Psoas muscle (tissue), 8 donors: ENCODE measurements at places on chromosomes 2 and 18. TPM values are rescaled to one million over a fixed set of nuclear protein-coding genes. Genes with fewer than 3 reads are reported as not detected.

GRCh38 chr2:63692002-63692606, 103.3 kb downstream of the MDH1 start:
- no peak for DNase-seq

DNA sequence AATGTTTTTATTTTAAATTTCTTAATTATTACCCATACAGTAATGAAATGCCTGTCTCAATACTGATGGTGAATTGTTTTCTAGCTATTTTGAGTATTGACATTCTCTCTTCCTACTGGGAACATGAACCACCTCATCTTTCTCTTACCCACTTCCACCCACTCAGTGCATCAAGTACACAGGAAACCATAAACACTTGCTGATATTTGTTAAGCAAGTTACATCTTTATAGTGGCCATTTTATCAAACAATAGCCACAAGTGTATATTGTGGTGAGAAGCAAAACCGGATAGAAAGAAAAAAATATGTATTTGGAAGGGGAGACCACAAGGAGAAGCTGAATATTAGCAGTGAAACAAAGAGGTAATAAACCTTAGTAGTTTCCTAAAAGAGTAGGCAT, 368.1 kb upstream of the HNRNPA3 start:
- DNase-seq, result no peak

DNA sequence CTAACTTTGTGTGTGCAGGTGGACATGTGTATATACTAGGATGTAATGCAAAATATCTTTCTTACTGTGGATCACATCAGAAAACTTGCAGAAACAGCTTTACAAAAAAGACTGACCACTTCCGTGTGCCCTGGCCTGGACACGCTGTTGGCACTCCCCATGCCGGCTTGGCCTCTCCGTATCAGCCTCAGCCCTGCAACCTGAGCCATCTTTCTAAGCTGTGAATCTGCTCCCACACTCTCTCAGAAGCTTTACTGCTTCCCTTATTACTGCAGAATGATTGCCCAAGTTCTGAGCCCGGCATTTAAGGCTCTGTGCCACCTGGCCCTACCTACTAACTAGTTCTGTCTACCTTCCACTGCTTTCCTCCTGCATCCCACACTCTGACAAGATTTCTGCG, 37.8 kb downstream of the MYO7B start:
- DNase-seq, result no peak

DNA sequence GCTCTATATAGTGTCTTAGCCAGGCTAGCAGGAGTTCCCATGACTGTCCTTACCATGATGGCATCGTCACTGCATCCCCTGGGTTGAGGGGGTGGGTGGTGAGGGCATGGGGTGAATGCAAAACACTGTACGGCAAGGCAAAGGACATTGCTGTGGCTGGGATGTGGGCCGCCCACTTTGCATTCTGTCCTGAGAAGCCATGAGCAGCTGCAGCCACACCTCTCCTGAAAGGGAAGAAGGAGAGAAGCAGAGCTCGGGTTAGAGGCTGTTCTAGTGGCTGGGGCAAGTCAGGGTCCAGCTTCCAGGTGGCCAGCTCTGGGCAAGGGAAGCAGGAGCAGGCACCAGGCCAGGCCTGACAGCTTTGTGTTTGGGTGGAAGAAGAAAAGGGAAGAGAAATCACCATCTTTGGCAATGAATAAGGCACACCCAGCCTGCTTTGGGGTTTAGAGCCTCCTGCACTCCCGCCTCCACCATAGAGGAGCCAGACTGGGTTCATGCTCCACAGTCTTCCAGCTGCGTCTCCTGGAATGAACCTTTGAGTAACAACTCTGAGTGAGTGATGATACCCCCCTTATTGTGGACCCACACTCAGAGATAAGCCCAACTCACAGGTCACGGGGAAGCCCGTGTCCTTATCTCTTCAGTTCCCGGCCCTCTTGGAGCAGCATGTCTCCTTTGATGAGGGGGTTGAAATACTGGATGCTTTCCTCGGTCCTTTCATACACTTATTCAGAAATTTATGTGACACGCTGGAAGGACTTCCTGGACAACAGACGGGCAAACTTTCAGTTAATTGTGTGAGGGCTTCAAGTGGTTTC, 63.4 kb downstream of the INPP4A start:
- peak; percentile 63 for DNase-seq

GRCh38 chr2:29983308-29983707, 61.9 kb upstream of the ALK start:
- no peak for DNase-seq

DNA sequence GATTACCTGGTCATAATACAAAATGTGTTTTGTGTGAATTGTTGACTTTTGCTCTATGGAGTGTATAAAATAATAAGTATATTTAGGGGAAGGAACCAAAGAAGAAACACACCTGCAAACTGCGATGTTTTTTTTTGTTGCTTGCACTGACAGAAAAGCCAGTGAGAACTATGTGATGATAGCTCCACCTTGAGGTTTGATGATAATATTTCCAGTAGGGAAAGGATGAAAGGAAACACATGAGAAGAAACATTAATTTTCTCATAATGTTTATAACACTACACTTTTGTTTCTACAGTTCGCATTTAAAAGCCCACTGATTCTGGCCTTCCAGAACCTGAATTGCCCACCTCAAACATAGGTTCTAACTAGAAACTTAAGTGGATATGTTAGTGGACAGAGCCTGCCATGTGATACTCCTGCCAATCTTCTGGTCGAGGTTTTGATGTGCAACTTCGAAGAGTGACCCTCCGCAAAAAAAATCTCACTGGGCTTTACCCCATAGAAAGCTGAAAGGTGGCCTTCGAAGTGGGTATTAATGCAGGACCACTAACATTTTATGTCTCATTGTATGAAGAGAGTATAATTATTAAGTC, 476.4 kb upstream of the SPHKAP start:
- no peak for DNase-seq

DNA sequence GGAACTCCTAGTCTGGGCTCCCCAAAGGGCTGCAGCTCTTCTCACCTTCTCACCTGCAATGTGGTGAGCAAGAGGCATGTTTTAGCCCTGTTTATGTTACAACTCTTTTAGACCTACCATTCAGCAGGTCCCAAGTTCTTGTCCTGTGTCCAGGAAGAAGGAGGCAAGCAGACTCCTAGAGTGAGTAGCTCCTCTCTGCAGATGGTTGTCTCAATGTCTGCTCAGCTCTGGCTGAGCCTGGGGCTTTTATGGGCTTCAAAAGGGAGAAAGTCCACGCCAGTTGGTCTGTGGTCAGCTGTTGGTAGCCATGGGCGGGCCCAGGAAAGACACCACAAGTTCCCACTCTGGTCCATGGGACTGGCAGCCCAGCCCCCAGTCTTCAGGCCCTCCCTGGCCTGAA, 148.1 kb upstream of the HS6ST1 start:
- DNase-seq, result no peak

- DNase-seq, result no peak
Observed at GRCh38 chr2:144663207-144663606, 143.3 kb upstream of the ZEB2 start.

GRCh38 chr18:27808683-27809082, 368.2 kb downstream of the CDH2 start:
- DNase-seq, result no peak

GRCh38 chr2:154446324-154446723, 252.2 kb upstream of the KCNJ3 start:
- no peak for DNase-seq

DNA sequence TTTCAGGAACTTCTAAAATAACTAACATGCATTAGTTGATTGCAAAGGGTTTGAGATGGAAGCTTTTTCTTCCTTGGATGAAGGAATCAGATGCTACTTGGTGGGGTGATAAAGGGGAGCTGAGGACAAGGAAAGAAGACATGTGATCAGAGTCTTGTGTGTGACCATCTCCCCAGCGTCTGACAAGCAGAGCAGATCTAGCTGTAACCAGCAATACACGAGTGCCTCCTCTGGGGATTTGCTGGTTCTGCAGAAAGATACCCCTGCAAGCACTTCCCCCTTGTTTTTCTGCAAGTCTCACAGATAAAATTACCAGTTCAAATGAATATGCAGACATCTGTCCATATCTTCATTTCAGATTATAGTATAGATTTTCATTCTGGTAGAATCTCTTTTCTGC, 2.7 kb downstream of the CDH7 start:
- DNase-seq, result no peak

DNA sequence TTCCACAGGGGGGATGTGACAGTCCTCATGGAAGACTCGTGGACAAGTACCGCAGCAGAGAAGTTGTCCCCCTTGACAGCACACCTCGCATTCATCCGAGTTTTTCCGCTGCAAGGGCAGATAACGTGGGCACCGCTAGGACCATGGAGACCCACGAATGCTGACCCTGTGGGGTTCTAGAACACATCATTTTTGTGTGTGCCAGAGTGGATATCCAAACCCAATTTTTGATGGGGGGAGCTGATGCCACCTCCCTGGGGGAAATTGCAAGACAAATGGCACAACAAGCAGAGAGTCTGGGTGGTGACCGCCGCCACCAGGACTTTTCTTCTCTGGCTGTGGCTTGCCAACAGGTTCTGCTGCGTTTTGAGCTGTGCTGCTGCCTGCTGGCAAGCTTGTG, 46.9 kb downstream of the SP110 start:
- DNase-seq, result no peak

GRCh38 chr2:46913471-46914381, 1.9 kb downstream of the MCFD2 start:
- peak; percentile 30 for DNase-seq

- no peak for DNase-seq
Observed at GRCh38 chr2:29482867-29483266, 367.7 kb downstream of the CLIP4 start.

DNA sequence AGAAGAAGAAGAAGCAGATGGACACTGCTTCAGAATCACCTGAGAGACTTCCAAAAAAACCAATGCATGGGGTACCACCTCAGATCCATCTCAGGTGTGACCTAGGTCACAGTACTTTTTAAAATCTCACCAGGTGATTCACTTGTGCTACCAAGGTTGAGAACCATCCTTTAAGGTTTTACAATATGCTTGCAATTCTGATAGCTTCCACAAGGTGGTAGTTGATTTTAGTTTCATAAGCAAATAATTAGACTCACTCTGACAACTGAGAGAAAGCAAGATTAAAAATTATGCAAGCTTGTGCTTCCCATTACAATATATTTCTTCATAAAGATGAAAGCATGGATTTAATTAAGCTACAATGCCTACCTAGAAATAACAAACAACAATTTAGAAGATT, 355.1 kb downstream of the EN1 start:
- no peak for DNase-seq

GRCh38 chr18:55868909-55869308, 280.9 kb upstream of the TCF4 start:
- no peak for DNase-seq

DNA sequence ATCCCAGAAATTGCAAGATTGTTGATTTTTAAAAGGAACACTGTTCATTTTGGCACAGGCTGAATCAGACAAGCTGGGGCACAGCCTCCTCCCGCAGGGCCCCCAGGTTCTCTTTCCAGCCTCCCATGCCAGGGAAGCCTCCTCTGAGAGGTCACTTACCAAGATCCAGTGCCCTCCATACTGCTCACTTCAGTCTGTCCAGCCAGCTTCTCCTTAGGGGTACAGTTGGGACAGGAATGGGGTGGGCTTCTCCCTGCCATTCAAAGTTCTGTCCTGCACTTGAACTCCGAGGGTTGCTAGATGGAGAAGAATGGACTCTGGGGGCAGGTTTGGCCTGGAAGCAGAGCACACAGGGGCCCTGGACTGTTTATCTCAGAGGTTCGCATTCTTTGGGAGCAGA, 7.5 kb upstream of the CYP26B1 start:
- DNase-seq, result no peak

DNA sequence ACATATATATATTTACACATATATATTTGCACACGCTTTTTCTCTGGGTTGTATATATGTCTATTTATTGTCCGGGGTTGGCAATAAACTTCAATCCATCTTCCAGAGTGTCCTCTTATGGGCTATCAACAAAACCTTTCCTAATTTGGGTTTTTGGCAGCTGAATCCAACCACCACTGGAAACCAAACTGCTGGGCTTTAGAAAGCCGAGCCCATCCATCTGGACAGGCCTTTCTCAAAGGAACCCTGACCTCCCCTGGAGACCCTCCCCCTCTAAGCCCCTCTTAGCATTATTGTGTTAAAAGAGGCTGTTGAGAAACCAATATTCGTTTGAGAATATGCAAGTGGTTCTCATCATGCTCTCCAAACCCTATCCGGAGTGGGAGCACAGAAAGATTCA, 153.6 kb downstream of the NRP2 start:
- DNase-seq, result no peak

- no peak for DNase-seq
Observed at GRCh38 chr2:13676269-13676668, 956.2 kb upstream of the LRATD1 start.

GRCh38 chr2:48600204-48600813, 17.3 kb upstream of the GTF2A1L start:
- DNase-seq, result no peak

DNA sequence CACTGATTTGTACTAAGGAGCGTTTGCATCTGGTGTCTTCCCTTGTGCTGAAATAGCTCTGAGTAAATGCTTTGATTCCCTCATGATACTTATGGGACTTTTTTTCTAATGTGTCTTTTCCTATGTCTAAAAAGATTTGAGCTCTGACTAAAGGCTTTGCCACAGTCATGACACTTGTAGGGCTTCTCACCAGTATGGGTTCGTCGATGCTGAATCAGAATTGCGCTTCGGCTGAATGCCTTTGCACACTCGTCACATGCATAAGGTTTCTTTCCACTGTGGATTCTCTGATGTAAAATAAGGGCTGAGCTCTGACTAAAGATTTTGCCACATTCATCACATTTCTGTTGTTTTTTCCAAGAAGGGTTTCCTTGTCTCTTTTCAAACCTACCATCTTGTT, 8.0 kb downstream of the ZNF396 start:
- no peak for DNase-seq

- DNase-seq, result no peak
Observed at GRCh38 chr2:100992262-100992661, 9.8 kb upstream of the RPL31 start.

GRCh38 chr18:33854827-33855139, 276.8 kb downstream of the ASXL3 start:
- no peak for DNase-seq

DNA sequence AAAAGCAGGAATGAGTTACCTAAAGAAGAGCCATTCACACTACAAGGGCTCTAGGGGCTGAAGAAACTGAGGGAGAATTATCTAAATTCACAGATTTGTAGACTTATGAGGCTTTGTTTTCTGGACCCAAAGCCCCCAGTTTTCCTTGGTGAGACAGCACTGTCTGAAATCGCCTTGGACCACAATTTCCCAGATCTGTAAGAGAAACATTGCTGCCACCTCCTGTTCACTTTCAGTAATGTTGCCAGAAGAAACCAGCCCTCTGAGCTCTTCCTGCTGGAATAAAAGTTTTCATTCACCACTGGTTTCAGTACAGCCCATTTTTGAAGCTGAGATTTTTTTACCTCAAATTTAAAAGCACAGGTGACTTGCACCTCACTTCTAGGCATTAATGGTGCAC, 169.2 kb downstream of the CDH20 start:
- DNase-seq, result no peak

- DNase-seq, result no peak
Observed at GRCh38 chr2:17672583-17673317, 80.9 kb downstream of the SMC6 start.

Gene SP140L
- 3.7 TPM for total RNA-seq

Gene RIT2
- total RNA-seq, result not detected

Gene AQP12A
- total RNA-seq, result not detected

Gene IL36G
- not detected for total RNA-seq

Gene GTF2A1L
- not detected for total RNA-seq

Gene GKN2
- not detected for total RNA-seq

Gene TWIST2
- total RNA-seq, result 0.58 TPM

Gene BAZ2B
- total RNA-seq, result 24.8 TPM

Gene LONRF2
- total RNA-seq, result 5.2 TPM

Gene TSN
- 38.0 TPM for total RNA-seq

Gene SPEG
- total RNA-seq, result 419 TPM

Gene STRN
- 41.4 TPM for total RNA-seq

Gene SATB2
- 1.9 TPM for total RNA-seq

Gene PLGLB2
- total RNA-seq, result 1.2 TPM

Gene ZEB2
- total RNA-seq, result 45.3 TPM
